ENCODE measurements at places on chromosomes 3 and 15.

DNA sequence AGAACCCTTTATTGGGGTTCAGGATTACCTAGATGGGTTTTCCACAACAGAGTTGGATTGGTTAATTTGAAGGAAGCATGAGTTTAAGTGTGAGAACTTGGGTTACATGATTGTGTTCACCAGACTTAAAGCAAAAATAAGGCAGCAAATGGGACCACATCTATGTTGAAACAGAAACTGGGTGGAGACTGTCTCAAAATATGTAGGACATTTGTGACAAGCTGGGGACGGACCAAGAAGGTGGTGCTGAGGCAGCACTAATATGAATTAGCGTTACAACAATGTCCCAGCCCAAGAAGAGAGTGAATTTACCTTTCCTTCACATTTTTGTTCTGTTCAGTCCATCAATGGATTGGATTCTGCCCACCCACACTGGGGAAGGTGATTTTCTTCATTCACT lies 866 bp upstream of the AADACL2 start:
- DNase-seq = no peak

DNA sequence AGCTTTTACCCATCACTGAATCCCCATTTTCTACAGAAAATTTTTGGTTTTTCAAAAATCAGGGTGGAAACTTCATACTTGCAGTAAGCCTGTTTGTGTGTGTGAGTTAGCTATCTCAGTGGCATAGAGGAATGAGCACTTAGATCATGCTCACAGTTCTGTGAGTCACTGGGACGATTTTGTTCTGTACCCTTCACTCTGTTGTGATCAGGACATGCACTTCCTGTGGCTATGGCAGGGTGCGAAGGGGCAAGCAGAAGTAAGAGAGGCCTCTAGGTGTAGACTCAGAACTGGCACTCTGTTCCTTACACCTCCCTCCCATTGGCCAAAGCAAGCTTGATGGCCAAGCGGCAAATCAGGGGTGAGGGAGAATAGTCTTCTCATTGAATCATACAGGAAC lies 11.6 kb downstream of the NIPA2 start:
- no peak for DNase-seq

- DNase-seq = no peak
Observed at GRCh38 chr15:92629276-92629974, 26.1 kb downstream of the FAM174B start.

DNA sequence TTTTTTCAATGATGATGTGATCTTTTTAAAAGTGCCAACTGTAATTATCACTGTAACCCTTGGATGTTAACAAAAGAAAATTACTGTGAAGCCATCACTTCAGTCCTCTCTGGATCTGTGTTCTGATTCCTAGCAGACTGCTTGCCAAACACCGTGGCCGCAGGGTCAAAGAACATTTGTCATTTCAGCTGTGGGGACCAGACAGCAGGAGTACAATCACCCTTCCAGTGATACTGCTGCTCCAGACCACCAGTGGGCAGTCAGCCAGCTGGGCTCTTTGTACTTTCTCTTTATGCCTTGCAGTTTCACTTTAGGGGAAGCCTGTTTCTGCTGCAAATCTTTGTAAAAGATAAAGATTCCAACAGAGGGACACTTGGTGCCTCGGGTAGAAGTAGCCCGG lies 770.0 kb downstream of the GRM7 start:
- no peak for DNase-seq

- peak; percentile 4 for DNase-seq
Observed at GRCh38 chr3:150786791-150787190, 23.8 kb upstream of the SIAH2 start.

DNA sequence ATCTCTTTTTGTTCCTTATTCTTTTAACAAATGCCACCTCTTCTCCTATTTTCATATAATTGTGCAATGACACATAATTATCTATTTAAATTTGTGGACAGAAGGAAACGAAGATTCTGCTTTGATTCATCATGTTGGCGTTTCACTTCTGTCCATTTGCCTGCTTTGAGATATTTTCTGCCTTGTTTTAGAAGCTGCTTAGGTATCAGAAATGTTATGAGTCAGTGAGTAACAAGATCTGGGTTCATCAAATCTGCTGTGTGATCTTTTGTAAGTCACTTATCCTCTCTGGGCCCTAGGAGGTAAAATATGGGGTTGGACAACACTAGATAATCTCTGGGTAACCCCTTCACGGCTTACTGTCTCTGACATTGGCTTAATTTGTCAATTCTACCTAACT lies 7.3 kb upstream of the MINDY4B start:
- DNase-seq = no peak

- peak; percentile 62 for DNase-seq
Observed at GRCh38 chr15:39281094-39281493, 299.8 kb upstream of the THBS1 start.

DNA sequence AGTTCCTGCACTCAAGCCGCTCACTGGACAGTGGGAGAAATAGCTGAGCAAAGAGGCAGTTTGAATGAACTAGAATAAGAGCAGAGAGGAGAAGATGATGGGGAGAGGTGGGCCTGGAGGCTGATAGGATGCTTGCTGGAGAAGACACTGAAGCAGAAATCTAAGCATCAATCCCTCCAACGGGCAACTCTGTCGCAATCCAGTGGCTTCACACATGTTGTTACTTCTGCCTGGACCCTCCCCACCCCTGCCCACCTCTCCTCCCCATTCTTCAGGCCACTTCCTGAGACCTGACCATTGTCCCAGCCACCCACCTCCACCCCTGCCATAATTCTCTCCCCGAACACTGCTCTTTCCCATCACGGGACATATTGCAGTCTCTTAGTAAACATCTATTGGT lies 76.0 kb downstream of the SRGAP3 start:
- DNase-seq = no peak

DNA sequence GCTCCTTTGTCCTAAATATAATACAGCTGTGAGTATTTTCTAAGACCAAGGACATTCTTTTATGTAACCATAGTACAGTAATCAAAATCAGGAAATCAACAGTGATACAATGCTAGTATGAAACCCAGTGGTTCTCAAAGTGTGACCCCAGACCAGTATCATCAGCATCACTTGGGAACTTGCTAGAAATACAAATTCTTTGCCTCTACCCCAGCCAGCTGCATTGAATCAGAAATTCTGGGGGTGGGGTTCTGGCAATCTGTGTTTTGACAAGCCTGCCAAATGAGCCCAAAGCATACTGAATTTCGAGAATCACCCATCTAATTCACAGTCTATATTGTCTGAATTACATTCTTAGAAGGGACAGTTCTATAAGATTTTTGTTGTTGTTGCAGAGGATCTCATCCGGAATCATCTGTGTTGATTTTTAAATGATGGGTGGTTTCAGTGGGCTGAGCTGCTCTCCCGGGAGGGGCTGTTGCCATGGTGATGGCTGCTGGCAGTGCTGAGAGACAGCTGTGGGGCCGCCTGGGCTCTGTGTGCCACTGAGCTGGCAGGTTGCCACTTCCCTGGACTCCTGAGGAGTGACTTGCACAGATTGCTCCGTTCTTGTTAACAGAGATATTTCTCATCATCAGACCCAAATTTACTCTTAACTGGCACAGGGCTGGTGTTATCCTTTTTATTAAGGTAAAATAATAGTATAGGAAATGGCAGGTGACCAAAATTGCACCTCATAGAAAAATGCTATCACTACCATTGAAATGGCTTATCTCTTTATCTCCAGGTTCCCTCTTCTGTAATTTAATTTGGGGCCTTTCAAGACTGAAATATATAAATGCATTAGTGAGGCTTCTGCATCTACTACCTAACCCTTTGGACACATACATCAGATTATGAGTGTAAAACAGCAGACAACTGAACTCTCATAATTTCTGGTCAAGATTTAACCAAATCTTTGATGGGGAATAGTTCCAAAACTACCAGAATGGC lies 56.5 kb downstream of the NEK11 start:
- peak; percentile 24 for DNase-seq
